ENCODE measurements at places on chromosomes 5 and 9.

GRCh38 chr9:2085716-2086115 is 70.6 kb downstream of the SMARCA2 start:
- peak; percentile 78 for DNase-seq

- DNase-seq: peak; percentile 46
Observed at GRCh38 chr5:73120222-73121118, at the start of gene TMEM171. Gene TMEM171 (plus strand): TSS chr5:73120575. CDS start chr5:73123374, 2,799 bp downstream.

DNA sequence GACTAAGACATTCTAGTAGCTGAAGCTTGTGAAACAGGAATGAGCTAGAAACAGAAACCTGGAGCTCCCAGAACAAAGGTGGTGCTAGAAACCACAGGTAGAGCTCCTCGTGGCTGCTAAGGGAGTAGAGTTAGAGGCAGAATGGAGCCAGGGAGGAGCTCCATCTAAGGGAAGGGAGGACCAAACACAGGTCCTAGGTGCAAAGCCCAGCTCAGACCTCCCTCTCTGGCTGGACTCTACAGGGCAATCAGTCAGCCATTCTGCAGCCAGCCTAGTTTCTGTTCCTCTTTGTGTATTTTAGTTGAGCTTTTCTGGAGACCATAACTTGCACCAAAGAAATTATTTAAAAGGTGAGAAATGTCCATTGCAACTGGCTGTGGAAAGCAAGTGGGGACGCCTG is 70.4 kb downstream of the CRB2 start:
- DNase-seq: no peak

GRCh38 chr9:131046093-131046380 is 37.1 kb downstream of the LAMC3 start:
- no peak for DNase-seq

- no peak for DNase-seq
Observed at GRCh38 chr9:121160025-121160424, 41.6 kb downstream of the RAB14 start.

- DNase-seq: no peak
Observed at GRCh38 chr9:129080298-129080600, 662 bp upstream of the DOLPP1 start.

DNA sequence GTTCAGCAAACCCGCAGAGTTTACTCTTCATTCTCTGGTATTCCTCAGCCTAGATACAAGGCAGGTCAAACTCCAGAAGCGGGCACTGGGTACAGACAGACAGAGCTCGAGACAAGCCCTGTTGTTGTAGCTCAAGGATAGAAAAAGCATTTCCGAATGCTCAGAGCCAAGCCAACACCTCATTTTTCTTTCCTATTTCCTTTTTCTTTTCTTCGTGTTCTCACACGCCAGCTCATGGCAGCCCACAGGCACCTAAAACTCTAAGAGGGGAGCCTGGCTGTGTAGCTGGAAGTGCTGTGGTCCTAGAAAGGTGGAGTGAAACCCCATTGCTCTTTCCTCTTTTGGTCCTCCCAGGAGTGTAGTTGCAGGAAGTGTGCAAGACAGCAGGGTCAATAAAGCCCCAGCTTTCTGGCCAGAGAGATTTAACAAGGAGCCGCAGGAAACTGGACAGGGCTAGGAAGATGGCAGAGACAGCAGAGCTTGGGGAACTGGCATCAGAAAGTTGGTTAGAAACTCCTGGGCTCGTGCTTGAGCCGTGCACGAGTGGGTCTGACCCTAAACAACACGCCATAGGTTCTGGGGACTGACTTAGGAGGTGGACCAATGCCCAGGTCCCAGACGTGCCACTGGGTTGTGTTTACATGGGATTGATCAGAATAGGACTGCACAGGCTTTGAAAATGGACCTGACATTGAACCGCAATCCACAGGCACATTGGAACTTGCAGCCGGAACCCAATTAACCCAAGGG is 41.6 kb downstream of the ADAMTS2 start:
- DNase-seq: no peak

DNA sequence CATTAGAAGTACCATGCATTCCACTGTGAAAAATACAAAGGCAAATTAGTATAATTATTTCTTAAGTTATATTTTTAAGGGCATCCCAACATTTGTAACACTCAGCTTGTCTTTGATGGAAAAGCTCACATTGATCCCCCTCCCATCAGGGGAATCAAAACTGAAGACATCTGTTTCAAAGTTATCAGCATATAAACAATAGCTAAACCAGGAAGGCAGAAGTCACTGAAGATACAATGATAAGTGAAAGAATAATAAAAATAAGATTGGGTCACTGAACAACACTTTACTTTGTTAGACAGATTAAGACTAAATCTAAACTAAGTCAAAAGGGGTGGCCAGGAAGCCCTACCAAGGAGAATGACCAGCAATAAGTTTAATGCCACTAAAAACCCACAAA is 801.9 kb upstream of the ACO1 start:
- no peak for DNase-seq

GRCh38 chr9:129676975-129677374 is 11.5 kb downstream of the PRRX2 start:
- peak; percentile 91 for DNase-seq

DNA sequence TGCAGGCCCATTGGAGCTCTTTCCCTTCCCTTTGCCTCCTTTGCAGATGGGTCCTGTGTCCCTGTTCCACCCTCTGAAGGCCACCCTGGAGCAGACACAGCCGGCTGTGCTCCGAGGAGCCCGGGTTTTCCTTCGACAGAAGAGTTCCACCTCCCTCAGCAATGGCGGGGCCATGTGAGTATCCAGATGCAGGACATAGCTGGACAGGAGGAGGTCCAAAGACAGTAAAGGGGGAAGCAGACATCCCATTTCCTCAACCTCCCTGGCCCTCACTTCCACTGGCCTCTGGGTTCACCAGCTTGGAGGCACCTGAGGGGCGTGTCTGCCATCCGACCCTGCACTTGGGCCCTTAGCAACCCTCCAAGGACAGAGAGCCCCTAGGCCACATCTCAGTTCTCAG is 237.9 kb downstream of the CACNA1B start:
- no peak for DNase-seq

- no peak for DNase-seq
Observed at GRCh38 chr5:173835131-173835530, 53.0 kb upstream of the CPEB4 start.

- peak; percentile 54 for DNase-seq
Observed at GRCh38 chr5:79488775-79489174, 25.2 kb downstream of the HOMER1 start.

DNA sequence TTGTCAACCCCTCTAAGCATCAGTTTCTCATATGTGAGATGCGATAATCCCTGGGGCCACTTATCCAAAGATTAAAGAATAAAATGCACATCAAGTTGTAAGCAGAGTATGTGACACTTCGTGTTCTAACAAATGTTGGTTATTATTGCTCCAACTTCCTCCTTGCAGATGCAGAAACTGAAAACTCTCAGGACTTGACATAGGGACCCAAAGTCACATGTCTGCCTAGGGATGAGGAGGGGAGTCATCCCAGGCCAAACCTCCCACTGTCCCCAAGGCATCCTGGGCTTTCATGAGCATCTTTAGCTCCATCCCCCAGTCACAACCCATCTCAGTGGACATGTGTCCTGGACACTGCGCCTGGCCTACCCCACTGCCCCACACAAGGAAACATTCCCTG is 27.5 kb upstream of the SYK start:
- no peak for DNase-seq

DNA sequence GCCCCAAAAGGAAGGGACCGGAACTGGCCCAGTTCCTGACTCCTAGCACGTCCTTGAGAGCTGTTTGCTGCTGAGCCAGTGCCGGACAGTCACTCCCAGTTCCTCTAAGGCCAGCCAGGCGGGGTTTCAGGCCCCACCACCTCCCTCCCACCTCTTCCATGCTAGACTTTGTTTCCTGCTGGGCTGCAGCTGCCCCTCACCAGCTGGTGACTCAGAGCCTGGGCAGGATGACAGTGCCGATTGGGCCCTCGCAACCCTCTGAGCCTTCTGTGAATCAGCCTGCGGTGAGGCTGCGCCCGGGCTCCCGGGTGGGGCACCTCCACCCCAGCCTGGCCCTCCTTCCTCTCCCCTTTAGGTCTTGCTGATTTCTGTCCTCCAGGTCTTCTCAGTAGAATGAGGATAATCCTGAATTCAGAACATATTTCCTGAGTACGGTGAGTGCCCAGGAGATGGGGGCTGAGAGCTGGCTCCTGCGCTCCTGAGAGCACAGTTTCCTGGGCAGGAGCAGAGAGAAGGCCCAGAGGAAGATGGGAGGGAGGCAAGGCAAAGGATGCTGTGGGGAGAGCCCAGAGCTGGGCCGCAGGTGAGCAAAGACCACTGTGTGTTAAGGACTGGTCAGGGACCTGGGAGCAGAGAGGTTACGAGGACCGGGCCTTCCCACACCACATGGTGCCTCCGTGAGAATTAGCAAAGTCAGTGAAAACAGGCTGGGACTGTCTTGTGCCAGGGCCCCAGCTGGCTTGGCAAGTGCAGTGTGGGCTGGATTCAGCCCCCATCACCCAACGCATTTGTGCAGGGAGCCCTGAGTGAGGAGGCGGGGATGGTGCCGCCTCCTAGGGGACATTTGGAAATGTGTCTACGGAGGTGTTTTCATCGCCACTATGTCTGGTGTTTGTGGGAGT is 32.9 kb upstream of the STXBP1 start:
- DNase-seq: peak; percentile 97

Measured in fibroblast of skin of scalp (primary cell).